ENCODE measurements at places on chromosomes 7 and 10.
A peak's percentile ranks its signal among the peaks of the same experiment; 100 is the strongest.

DNA sequence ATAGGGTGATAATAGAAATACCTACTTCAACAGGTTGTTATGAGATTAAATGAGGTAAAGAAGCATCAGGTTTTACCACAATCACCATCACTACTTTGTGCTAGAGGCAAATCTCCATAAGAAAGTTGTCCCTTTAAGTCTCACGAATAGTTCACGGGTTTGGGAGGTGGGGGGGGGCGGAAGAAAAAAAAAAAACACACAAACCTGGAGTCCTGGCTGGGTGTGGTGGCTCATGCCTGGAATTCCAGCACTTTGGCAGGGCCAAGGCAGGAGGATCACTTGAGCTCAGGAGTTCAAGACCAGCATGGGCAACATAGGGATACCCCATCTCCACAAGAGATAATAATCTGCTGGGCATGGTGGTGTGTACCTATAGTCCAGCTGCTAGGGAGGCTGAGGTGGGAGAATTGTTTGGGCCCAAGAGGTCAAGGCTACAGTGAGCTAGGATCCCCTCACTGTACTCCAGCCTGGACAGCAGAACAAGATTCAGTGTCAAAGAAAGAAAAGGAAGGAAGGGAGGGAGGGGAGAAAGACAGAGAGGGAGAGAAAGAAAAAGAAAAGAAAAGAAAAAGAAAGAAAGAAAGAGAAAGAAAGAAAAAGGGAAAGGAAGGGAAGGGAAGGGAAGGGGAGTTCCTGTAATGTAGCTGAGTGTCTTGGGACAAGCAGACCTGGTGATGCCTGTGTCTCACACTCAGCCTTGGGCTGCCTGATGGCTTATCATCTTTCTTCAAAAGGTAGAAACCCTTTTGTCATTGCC lies 231.4 kb downstream of the CREB5 start:
- no peak for DNase-seq

GRCh38 chr7:148265896-148266295 lies 324.7 kb upstream of the C7orf33 start:
- no peak for DNase-seq

GRCh38 chr10:84423719-84424118 lies 95.3 kb downstream of the CCSER2 start:
- DNase-seq, result no peak

- DNase-seq, result no peak
Observed at GRCh38 chr10:21363092-21363730, 162.3 kb downstream of the SKIDA1 start.

DNA sequence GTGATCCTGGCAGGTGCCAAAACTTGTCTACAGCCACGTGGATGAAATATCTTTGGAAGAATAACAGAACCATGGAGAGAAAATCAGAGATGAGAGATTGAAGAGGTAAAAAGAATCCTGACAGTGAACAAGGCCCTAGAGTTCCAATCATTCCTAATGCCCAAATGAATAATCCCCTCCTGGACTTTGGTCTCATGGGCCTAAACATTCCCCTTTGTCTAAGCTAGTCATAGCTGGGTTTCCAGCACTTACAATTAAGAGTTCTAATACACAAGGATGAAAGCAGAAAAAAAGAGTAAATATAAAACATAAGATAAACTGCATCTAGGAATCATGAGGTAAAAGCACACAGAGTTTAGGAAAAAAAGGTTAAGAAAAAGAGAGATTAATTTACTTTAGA lies 40.2 kb downstream of the ARHGAP12 start:
- DNase-seq, result no peak

DNA sequence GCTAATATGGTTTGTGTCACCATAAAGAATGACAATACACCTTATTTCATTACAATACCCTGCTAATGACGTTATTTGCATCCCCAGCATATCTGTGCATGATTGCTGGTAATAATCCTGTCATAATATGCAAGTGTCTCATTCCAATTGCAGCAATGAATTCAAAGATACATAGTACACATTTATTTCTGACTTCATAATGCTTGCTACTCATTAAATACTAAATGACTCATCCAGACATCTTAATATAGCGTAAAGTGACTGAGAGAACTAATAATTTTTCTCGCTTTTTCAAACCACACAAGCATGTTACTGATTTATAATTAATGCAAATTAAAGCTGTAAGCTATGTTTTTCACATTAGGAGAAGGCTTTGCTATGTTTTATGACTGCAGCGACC lies 234.7 kb upstream of the MDFIC start:
- DNase-seq, result no peak

DNA sequence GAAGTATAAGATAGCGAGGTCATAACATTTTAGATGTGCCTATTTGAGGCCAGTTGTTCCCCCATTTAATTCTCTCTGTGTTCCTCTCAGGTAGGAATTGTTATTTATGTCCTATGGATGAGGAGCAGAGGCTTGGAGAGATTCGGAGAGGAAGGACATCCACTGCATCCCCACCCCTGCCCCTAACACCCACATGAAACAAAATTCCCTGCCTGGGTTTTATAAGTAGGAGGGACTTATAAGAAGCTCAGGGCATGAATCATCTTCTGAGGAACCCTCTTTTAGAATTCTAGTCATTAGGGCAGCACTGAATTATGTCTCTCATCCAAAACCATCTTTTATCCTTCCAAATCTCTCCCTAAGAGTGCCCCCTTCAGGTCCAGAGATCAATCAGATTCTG lies 5.0 kb downstream of the CHAT start:
- no peak for DNase-seq

DNA sequence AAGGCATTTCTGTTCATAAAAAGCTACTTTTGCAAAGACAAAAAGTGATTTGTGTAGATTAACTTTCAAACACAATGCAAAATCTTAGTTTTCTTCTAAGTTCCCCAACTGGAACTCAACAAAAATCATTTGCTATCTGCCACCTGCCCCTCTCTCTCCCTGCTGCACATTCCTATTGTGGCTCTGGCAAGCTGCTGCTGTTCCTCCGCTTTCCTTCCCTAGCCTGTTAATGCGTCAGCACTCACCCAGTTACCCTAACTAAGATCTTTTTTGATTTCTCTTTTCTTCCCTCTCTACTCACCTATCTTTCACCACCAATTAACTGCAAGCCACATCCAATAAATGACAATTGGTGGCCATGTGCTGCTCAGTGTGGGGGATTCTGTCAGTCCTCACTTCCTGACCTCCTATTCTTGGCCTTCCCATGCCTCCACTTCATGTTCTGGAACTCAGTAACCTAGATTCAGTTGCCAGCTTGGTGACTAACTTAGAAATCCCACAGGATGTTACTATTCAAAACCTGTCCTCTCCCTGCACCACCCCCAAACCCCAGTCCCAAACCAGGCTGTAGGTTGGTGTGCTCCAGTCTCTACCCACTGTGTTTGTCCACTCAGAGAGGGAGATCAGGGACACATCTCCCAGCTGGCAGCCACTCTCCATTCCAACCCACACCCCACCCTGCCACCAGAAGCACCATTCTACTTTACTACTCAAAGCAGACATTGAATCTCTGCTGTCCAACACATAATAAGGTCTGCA lies 140.2 kb upstream of the CTTNBP2 start:
- DNase-seq, result no peak

- no peak for DNase-seq
Observed at GRCh38 chr7:72781161-72781560, 46.8 kb downstream of the TYW1B start.

- no peak for DNase-seq
Observed at GRCh38 chr7:41568135-41568534, 134.8 kb downstream of the INHBA start.

DNA sequence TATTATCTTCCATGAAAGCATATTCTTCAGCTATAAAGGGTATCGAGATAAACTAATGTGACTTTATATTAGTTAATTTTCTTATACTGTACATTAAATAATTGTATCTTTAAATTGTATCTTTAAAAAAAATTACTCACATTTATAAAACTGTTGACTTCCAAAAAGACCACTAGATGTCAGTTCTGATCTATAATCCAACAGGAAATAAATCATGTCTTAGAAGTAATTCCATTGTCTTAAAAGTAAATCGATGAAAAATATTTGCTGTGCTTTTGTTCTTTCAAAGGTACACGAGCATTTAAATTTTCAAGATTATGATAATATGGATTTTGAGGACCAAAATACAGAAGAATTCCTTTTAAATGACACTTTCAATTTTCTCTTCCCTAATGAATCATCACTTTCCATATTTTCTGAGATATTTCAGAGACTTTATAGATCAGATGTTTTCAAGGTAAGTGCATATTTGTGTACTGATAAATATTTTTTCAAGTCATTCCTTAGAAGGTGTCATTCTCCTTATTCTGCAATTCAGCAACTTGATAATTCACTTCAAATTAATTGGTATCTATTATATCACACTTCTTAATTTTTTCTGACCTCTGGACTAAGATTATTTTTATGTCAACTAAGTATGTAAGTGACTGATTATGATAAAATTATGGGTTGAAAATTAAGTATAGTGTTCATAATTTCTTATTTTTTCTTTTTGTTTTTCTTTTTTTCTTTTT lies 138.5 kb downstream of the CPED1 start:
- no peak for DNase-seq

DNA sequence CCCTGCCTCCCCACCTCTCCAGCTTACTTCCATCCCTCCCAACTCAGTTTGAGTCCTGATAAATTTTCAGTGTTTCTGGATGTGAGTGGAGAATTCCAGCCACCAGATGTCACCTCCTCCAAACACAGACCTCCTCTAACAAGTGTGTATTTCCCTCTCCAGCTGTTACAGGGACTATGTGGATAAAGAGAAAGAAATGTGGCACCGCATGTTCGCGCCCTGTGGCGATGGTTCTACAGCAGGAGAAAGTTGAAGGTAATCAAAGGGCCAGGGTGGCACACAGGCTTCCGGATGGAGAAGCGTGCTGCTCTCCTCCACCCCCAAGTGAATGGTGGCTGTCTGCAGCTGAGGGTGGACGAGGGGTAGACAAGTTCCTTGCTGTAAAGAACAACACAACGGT lies 14.7 kb downstream of the FKBP6 start:
- DNase-seq, result no peak

- no peak for DNase-seq
Observed at GRCh38 chr7:3436746-3437145, 135.7 kb downstream of the SDK1 start.

- no peak for DNase-seq
Observed at GRCh38 chr7:25624833-25625232, 396.5 kb upstream of the NPVF start.

DNA sequence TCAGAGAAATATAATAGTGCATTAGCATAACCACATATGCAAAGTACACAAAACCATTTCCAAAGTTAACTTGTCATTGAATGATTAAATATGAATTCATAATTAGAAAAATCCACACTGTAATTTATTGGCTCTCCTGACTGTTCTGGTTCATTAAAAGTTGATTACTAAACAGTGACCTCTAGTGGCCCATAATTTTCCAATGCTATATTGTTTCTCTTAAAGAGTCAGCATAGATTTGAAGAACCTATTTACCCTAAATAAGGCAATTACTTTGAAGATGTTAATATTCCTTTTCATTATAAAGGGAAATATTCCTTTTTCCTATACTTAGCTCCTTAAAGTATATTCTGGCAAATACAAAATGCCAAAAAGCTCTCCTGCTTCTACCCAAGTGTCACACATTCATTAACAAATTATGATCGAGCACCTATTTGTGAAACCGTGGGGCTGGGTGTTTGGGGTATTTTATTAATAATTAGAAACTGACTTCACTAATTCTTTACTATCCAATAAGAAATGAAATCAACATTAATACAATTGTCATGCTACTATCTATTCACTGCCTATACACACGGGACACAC lies 86.2 kb downstream of the HIBADH start:
- peak; percentile 28 for DNase-seq

DNA sequence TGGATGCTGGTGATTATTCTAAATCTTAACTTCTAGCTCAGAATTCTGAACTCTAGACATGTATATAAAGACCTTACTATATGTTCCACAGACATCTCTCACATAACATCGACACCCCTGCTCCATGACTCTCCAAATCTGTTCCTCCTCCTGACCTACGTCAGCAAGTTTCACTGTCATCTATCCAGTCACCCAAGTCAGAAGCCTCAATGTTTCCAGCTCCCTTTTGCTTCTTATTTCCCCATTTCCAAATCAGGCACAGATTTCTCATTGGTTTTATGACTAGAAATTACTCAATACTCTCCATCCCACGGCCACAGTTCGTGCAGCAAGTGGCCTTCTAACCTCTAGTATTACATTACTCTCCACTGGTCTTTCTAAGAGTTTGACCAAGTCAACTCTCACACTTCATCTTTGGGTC lies 28.5 kb downstream of the EPC1 start:
- DNase-seq, result no peak

DNA sequence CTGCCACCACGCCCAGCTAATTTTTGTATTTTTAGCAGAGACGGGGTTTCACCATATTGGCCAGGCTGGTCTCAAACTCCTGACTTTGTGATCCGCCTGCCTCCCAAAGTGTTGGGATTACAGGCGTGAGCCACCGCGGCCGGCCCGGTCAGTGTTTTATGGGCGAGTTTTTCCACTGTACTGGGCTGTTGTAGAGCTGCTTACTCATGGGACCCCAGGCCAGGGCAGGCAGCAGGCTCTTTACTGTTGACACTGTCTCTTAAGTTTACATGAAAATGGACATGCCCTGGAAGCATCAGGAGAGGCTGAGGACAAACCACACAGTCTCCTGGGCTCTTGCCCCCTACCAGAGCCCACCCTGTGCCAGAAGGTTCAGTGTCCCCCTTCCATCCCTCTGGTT lies 11.2 kb downstream of the NACAD start:
- no peak for DNase-seq

- DNase-seq, result no peak
Observed at GRCh38 chr7:11875635-11876034, 43.6 kb upstream of the THSD7A start.
